ENCODE measurements at places on chromosomes 11 and 22. TPM values are rescaled to one million over a fixed set of nuclear protein-coding genes. Genes with fewer than 3 reads are reported as not detected.

CNTF gene
- total RNA-seq: 1.1 TPM

USH1C gene
- 0.20 TPM for total RNA-seq

MMP12 gene
- total RNA-seq: not detected

KCTD14 gene
- not detected for total RNA-seq
